IPS DF 19.7 (cell line): ENCODE measurements at places on chromosomes 7 and 10.

GRCh38 chr10:79128923-79129305, 60.1 kb downstream of the ZMIZ1 start:
- no peak for DNase-seq

DNA sequence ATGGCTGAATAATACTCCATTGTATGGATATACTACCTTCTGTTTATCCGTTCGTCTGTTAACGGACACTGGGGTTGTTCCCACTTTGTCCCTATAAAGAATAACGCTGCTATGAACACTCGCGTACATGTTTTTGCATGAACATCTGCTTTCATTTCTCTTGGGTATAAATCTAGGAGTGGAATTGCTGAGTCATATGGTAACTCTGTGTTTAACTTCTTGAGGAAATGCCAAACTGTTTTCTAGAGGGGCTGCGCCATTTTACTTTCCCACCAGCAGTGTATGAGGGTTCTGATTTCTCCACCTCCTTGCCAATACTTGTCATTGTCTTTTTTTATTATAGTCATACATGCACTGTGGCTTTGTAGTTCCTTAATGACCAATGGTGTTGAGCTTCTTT, 20.6 kb upstream of the RASSF4 start:
- DNase-seq: no peak

- DNase-seq: no peak
Observed at GRCh38 chr10:71634531-71635164, 84.9 kb downstream of the C10orf105 start.

- no peak for DNase-seq
Observed at GRCh38 chr10:35506741-35507140, 98.4 kb upstream of the GJD4 start.

DNA sequence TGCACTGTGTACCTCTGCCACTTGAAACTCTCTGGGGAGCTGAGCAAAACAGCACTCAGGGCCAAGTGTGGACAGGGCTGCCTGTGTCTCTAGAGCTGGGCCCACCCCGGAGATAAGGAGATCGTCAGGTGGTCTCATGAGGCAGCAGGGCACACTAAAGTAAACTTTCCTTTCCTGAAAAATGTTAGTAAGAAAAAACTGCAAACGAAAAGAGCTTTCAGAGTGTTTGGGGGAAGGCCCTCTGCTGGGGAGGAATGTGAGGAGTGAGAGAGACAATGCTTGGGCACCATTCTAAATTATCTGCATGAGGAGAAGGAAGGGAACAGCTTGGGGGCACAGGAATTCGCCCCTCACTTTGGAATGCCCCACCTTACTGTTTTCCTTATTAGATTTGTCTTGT, 127.7 kb downstream of the ATXN7L1 start:
- DNase-seq: no peak
